AG08395 (cell line): ENCODE measurements at places on chromosomes 7 and 10.
A peak's percentile ranks its signal among the peaks of the same experiment; 100 is the strongest.

- DNase-seq, result no peak
These were observed 97.2 kb downstream of the PRKCQ start for GRCh38 chr10:6482737-6483357.

DNA sequence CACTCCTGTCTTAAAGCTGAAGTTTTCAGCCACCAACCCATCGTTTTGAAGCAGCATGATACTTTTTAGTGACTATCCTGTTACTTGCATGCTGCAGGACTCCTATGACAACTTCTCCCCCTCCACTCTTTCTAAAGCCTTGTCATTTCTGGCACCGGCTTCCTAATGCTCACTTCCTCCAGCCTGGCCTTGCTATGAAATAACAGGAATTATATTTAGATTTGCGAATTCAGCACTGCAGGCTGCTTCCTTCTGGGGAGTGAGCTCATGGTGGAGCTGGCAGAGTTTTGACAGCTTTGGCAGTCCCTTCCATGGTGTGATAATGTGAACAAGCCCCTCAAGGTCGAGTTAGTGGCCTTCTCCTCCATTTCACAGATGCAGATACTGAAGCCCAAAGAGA, 13.4 kb downstream of the BLNK start:
- no peak for DNase-seq

GRCh38 chr10:123991611-123992570, 100.3 kb upstream of the CPXM2 start:
- no peak for DNase-seq

DNA sequence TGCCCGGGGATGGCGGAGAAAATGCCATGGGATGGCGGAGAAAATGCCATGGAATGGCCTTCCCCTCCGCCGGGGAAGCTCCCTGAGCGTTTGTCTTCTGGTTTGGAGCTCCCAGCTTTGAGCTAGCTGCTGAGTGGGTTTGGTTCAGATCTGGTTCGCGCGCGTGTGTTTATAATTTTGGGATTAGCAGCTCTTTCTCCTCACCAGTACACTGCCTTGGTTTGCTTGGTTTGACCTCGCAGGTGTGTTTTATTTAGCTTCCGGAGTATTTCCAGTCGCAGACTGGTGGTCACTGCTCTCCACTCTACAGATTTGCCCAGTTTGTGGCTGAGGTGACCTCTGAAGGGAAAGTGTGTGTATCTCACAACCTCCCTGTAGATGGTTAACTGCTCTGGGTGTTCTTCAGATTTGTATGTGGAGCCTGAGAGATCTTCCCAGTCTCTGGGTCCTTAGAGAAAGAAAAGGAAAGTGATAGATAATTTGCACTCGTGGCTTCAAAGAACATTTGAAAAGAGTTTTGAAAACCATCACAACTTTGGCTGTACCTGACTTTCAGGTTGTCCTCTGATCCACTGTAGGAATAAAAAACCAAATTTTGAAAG, 597 bp downstream of the ZNF277 start:
- peak; percentile 14 for DNase-seq

- DNase-seq, result peak; percentile 35
These were observed at the start of gene CHRM2 for GRCh38 chr7:136868496-136869000. TSS of gene CHRM2 (plus strand) at chr7:136868652. CDS start at chr7:137014866, 146,214 bp downstream.

DNA sequence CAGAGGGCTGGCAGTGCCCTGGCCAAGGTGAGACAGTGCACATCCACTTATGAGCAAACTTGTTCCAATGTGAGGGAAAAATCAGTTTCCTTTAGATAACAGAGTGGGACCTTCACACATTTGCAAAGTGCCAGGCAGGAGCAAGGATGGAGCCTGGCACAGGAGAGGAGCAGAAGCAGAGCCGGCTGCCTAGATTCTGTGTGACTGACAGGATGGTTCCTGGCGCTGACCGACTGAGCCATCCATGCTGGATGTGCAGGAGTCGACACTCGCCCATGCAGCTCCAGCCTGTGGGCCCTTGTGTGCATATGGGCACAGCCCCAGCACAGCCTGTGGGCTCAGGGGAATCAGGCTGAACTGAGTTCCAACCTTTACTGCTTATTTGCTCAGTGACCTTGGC, 346.5 kb downstream of the GRID1 start:
- no peak for DNase-seq
